Endothelial cell (in vitro differentiated cells): ENCODE measurements at places on chromosomes 6 and 20.

DNA sequence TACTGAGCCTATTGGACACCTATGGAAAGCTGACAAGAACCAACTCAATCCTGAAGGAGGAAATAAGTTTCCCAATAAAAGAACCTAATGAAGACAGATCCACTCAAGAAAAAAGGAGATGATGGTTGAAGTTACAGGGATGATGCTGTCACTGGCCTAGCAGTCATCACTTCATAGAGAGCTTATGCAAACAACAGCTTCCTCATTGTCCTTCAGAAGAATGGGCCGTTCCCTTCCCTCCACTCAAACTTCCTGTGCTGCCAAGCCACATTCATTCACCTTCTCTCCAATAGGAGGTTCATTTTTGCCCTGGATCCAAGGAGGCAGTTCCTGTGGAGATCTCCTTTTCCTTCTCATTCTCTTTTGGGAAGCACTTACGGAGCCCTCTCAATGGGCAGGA lies 13.8 kb upstream of the PM20D2 start:
- no peak for DNase-seq

- DNase-seq = no peak
These were observed 88.9 kb downstream of the COL12A1 start for GRCh38 chr6:75116946-75117345.

GRCh38 chr6:134741200-134741536 lies 208.7 kb downstream of the ALDH8A1 start:
- DNase-seq = peak; percentile 7

- no peak for DNase-seq
These were observed 5.6 kb downstream of the FILIP1 start for GRCh38 chr6:75488033-75488432.

DNA sequence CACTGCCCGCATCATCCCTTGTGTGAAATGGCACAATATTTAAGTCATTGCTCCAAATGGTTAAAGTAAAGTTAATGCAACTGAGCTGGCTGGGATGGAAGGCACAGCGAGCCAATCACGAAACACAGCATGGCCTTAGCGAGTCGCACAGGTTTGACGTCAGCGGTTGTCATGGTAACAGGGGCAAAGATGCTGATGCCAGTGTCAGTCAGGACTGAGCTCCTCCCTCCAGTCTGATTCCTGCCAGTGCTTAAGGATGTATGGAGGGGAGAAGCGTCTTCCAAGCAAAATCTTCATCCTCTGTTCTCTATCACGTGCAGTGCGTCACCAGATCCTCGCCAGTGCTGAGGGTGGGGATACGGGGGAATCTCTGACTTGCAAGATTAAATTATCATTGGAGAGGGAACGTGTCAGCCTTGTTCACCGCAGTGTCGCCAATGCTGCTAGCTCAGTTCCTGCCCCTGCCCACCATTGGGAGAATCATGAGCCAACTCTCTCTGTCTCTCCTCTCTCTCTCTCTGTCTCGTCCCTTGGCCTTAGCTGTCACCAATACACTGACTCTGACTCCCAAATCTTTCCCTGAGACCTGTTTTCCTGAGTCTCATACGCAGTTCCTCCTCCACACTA lies 24.5 kb downstream of the TSPYL4 start:
- DNase-seq = peak; percentile 82

GRCh38 chr20:47139934-47140535 lies 216.5 kb downstream of the ZMYND8 start:
- DNase-seq = no peak

GRCh38 chr6:108635505-108636226 lies 74.9 kb downstream of the FOXO3 start:
- DNase-seq = no peak

DNA sequence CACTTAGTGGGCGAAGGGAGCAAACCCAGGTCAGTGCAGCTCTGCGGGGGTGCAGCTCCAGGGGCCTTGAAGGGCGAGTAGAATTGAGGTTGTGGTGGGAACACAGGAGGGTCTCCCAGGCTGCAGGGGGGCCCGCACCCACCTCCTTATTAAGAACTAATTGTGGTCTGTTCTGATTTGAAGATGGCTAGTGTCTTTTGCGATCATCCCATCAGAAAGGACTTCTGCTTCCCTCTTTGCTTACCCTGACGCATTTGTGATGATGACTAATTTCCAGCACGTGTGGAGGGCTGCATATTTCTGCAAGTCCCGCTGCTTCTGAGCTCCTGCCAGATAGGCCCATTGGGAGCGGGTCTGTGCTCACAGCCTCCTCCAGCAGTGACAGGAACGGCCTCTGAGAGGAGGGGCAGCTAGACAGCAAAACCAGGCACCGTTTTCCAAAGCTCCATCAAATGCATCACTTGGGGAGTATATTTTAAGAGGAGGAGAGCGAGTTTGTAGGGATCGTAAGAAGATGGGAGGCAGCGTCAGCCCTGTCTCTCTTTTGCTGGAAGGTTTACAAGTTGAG lies 268.9 kb downstream of the CDH4 start:
- no peak for DNase-seq

- no peak for DNase-seq
These were observed 55.5 kb upstream of the PDE10A start for GRCh38 chr6:165718491-165718891.

- DNase-seq = no peak
These were observed 9.2 kb downstream of the CDH22 start for GRCh38 chr20:46299078-46299477.

DNA sequence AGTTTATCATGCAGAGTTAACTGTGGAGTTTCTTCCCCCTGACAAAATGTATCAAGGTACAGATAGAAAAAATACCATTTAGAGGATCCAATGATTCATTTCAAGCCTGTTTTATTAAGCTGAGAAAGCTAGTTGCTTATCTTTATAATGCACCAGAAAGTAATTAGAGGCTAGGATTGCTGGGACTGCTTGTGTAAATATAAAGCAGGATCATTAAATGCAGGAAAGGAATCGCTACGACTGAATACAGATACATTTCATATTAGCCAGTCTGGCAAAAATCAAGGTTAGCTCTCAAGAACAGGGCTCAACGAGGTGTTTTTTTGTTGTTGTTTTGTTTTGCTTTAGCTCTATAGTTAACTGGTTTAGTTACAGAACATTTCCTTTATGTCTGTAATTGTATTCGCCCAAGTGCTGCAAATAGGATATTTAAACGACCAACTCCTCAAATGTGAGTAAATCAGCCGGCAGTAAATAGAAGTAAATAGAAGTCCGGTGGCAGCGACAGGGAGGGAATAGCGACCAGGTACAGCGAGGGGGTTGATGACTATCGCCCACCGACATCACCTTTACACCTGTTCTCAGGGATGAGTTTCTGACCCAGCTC lies 748 bp downstream of the UBE2J1 start:
- DNase-seq = no peak

DNA sequence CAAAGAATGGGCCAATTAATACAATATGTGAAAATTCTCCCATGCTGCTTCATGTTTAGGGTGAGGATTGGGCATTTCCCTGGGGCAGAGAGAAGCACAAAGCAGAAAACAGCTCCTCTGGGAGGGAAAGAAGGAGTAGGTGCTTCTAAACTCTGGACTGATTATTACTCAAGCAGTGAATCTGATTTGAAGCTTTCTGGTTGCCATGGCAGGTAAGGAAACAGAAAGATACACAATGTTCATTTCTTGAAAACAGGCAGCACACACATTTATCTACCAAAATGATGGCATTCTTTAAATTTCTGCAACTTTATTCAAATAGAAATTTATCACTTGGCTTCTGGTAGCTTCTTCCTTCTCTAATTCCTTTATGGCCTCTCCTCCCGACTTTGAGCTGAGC lies 305.4 kb upstream of the CHD6 start:
- no peak for DNase-seq

- DNase-seq = no peak
These were observed 10.8 kb downstream of the MAPK13 start for GRCh38 chr6:36141091-36141490.

DNA sequence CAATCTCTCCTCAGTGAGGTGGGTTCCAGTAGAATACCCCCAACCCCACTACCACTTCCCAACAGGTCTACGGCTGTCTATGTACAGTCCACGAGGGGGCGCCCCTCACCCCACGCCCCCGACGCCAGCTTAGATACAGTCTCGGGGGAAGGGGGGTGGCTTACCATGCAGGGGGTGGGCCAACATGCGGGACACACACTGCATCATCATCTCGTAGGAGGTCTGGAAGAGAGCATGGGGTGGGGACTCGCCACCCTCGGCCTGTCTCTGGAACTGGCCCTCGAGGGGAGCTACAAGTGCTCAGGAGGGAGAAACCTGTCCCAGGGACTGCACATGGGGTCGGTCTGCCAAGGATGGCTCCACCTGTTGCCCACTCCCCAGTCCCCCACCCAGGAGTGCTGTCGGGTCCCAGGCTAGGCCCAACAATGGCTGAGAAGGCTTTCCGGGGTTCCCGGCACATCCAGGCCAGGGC lies 8.5 kb downstream of the MTCH1 start:
- no peak for DNase-seq

- DNase-seq = no peak
These were observed 49.6 kb upstream of the PDE7B start for GRCh38 chr6:135801755-135802465.

DNA sequence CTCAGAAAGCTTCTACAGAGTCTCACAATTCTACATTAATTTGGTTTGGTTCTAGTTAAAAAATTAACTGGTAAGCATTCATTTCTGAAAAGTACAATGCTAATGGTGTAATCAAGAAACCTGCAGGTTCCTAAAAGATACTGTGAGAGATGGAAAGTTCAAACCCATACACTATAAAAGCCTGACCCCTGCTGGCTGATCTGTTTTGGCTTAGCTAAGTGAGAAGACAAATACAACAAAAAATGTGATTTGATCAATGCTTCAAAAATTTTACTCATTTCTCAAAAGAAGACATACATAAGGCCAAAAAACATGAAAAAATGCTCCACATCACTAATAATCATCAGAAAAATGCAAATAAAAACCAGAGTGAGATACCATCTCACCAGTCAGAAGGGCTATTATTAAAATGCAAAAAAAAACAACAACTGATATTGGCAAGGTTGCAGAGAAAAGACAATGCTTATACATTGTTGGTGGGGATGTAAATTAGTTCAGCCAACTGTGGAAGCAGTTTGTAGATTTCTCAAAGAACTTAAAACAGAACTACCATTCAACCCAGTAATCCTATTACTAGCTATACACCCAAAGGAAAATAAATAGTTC lies 102.8 kb downstream of the MOXD1 start:
- peak; percentile 56 for DNase-seq

DNA sequence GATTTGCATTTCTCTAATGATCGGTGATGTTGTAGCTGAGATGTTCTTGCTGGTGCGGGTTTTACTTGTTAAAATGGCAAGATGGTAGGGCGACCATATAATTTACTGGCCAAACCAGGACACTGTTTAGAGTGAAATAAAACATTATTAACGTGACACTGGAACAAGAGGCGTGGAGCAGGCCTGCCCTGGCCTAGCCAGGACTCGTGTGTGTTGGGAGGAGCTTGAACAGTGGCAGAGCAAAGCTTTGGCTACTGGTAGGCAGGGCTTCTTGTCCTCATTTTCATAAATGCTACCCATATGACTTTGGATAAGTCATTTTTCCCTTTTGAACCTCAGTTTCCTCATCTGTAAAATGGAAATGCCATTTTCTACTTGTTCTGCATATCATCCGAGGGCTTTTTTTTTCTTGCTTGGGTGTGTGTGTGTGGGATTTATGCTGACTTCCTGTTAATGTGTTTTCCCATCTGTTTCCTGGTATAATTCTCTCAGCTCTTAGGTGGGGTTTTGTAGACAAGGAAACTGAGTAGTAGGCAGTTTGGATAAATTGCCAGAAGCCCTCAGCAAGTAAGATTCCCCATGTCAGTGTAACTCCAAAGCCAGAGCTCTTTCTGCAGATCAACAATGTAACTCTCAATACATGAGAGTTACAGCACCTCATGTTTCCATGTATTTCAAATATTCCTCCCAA lies 81.7 kb downstream of the TOX2 start:
- no peak for DNase-seq

- DNase-seq = no peak
These were observed 321.8 kb upstream of the HSF2 start for GRCh38 chr6:122077603-122078002.

DNA sequence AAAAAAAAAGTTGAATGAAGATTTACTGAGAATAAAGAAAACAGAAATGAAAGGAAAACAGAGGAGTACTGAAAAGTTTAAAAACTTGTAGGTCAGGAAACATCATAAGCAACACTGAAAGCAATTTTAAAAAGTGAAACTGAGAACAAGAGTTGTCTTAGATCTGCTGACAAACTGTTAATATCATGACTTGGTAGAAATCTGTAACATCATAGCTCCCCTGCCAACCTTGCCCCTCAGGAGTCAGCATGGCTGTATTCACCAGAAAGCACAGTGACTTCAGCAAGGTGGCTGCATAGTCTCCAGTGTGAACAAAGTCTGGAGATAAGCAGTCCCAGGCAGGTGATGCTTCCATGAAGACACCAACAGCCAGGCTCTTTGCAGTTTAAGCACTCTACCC lies 5.3 kb downstream of the NAA20 start:
- DNase-seq = no peak

DNA sequence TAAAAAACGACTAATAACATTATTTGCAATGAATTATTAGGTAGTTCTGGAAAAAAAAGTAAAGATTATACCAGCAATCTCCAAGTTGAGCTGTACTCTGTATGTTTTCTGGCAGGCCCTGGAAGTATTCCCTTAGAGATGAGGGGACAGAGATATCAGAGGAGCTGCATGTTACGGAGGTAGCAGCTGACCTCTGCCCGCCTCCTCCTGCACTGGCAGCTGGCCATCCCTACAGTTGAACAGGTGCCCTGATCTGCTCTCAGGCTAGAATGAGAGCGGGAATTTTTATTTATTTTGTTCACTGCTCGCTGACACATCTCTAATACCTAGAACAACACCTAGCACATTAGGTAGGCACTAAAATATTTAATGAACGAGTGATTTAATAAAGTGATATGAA lies 23.1 kb downstream of the FBXL4 start:
- no peak for DNase-seq

- DNase-seq = no peak
These were observed 108.4 kb downstream of the RTN4IP1 start for GRCh38 chr6:106520711-106521401.

GRCh38 chr6:119459207-119459974 lies 109.8 kb upstream of the MAN1A1 start:
- no peak for DNase-seq

DNA sequence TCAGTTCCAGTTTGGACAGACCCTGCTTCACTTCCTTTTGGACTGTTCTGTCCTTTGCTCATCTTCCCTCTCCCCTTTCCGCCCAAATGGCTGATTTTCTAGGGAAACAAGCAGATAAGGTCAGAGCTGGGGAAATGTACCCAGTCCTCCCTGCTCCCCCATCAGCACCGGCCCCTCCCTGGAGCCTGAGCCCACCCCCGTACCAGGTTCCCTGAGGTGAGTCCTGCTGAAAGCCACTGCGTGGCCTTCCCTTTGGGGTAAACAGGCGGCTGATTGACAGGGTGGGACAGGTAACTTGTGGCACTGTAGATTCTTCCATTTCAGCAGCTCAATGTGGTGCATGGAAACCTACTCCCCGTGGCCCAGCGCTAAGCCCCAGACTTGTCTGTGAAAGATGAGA lies 70.5 kb downstream of the NPEPL1 start:
- no peak for DNase-seq

DNA sequence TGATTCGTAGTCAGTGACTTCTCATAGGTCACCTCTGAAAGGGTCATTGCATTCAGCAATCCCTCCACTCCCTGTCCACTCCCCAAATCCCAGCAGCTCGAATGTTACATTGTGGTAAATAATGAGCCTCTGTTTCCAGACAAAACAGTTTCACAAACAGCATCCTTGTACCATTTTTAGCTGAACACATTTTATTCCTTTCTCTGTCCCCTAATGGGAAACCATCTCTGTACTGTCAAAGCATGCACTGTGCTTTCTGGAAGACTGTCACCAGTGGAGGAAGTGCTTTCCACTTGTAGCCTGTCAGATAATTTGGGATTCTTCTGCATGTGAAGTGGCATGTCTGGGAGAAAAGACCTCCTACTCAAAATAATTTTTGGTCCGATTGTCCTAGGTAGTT lies 82.0 kb downstream of the SLC35F1 start:
- DNase-seq = no peak
